AG04450 (cell line): ENCODE measurements at places on chromosomes 2 and 18.

DNA sequence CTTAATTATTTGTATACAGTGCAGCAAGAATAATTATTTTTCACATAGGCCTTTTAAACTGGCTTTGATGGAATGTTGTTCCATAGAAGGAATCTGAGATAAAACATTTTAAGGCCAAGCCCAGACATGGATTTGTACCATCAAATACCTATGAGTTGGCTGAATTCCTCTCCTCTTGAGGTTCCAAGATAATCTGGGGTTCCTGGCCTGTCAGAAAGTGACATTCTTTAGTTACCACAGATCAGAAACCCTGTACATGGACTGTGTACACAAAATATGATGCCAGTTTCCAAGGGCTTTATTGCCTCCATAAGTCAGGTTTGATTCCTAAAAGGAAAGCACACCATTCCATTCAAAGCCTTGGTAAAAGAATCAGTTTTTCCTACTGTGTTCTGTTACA, 1256.7 kb upstream of the NRXN1 start:
- no peak for DNase-seq

GRCh38 chr2:215752436-215752835, 260.9 kb downstream of the MREG start:
- no peak for DNase-seq

DNA sequence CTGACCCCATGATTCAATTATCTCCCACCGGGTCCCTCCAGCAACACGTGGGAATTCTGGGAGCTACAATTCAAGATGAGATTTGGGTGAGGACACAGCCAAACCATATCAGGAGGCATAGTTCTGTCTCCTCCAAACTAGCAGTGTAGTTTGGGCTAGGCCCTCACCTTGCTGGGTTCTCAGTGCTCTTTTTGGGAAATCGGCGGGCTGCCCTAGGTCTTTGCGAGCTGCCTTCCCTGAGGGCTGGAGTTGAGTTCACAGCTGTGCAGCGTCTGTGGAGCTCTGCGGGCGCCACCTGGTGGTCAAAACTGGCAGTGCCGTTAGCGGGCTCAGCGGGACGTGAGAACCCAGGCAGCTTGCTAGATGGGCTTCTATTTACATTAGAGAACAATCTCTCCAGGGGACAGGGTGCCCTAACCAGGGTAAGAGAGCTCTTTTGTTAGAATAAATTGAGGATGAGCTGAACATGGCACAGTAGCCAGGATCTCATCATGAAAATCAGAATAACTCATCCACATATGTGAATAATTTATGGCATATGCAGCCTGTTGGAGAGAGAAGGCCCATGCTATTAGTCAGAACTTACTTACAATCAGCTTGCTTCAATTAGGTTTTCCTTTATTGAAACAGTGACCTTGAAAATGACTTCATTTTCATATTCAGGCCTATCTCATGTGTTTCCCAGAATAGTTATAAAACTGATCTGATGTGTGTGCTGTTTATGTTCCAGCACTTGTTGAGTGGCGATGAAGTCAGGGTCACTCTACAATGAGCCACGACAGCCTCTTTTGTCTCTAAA, 27.4 kb upstream of the YES1 start:
- DNase-seq = peak; percentile 45

GRCh38 chr2:174972924-174973323, 32.3 kb downstream of the CHN1 start:
- peak; percentile 26 for DNase-seq

DNA sequence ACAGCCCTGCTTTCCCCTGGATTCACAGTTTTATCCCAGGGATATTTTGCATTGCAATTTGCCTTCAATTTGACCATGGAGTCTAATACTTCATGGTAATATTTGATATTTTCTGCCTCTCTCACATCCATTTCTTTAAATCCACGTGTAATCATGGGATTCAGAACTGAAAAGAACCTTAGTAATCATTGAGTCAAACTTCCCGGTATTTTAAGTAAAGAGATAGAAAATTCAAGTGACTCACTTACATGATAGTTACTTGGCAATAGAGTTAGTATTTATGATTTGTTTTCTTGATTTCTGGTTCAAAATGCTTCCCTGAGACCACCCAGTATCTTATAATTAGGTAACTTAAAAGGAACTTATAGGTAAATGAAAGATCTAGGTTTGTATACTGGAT, 33.7 kb upstream of the CDC42EP3 start:
- DNase-seq = no peak
